A172 (cell line): ENCODE measurements at places on chromosomes 6 and 20. TPM values are rescaled to one million over a fixed set of nuclear protein-coding genes. Genes with fewer than 3 reads are reported as not detected.
A peak's percentile ranks its signal among the peaks of the same experiment; 100 is the strongest.

Gene SDHAF4
- total RNA-seq: 15.6 and 31.1 TPM in 2 replicates

Gene SLC26A8
- total RNA-seq: not detected in 2 replicates

Gene GPLD1
- 0.36 and 0.55 TPM in 2 replicates for total RNA-seq

Gene RNF182
- 10.6 and 13.0 TPM in 2 replicates for total RNA-seq

Gene ASIP
- not detected in 2 replicates for total RNA-seq

Gene RAD21L1
- total RNA-seq: 0.07 and 0.90 TPM in 2 replicates

Gene PPP1R16B
- 0.14 TPM in 2 replicates for total RNA-seq

Gene TRIM38
- total RNA-seq: 5.2 and 6.4 TPM in 2 replicates

- DNase-seq: no peak
Measured at GRCh38 chr20:25340380-25340779, 50.3 kb downstream of the ABHD12 start.

GRCh38 chr6:19802656-19803055 lies 34.5 kb upstream of the ID4 start:
- no peak for DNase-seq

DNA sequence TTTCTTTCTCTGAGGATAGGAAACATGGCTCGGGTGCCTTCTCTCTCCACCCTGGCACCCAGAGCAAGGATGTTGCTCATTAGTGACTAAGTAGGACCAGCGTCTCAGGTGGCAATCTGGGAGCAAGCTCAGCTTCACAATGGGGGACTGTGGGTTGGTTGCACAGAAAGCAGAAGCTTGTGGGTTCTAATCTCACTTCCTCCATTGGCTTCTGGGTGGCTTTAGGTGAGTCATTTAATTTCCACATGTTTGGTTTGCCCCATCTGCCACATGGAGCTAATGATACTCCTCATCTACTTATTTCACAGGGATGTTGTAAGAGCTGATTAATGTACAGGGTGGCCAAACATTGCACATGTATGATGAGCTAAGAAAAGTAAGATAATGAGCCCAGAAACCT lies 54.8 kb upstream of the AKIRIN2 start:
- DNase-seq: peak; percentile 57

- DNase-seq: no peak
Measured at GRCh38 chr6:105952772-105953690, 133.1 kb upstream of the PRDM1 start.

GRCh38 chr6:83055366-83055964 lies 10.2 kb downstream of the UBE3D start:
- peak; percentile 49 for DNase-seq

DNA sequence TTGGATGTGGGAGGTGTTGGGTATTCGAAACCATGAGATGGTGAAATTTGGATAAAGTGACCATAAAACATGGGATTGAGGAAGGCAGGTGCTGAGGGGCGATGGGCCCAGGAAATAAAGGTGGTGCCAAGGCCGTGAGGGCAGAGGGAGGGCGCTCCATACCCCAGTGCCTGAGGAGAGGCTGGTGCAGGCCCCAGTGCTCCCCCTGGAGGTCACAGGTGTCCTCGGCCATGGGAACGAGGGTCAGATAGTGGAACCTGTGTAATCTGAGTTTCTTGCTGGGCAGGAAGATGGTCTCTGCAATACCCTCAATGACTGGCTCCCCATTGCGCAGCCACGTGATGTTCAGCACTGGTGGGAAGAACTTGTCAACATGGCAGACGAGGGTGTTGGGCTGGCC lies 16.2 kb downstream of the HLA-DPB1 start:
- no peak for DNase-seq

DNA sequence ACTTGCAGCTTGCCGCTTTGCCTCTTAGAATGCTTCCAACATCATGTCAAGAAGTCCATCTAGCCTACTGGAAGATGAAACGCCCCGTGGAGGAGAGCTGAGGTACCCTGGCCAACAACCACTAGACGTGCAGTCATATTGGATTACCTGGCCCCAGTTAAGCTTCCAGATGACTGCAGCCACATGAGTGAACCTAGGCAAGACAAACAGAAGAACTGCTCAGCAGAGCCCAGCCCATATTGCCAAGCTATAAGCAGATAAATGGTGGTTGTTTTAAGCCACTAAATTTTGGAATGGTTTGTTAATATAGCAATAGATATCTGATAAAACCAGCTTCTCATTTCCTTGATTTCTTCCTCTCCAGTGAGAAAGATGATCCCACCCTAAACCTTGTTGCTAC lies 4.7 kb upstream of the DLK2 start:
- DNase-seq: no peak

- peak; percentile 24 for DNase-seq
Measured at GRCh38 chr6:158411998-158412397, 99.7 kb downstream of the TULP4 start.

DNA sequence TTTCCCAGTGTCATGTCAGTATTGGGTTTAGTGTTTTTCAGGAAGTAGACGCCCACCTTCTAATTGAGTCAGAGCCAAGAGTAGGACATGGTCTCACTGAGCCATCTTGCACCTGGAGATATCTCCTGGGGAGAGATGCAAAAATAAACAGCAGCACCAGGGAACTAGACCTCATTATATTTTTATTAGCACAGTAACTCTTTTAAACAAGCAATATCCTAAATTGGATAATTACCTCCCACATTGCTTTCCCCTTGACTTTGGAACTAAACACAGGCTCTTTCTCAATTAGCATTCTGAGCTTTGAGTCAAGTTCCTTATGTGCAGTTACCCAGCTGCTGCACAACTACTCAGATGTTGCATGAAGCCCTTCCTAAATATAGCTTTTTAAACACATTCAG lies 175.4 kb downstream of the IBTK start:
- no peak for DNase-seq
